SJCRH30 (cell line): ENCODE measurements at places on chromosomes 2 and 18. TPM values are rescaled to one million over a fixed set of nuclear protein-coding genes. Genes with fewer than 3 reads are reported as not detected.

GRCh38 chr2:109168086-109168485 lies 39.1 kb downstream of the SH3RF3 start:
- no peaks in the 10 kb centered on the region for H3K27me3 ChIP-seq
- no peaks in the 10 kb centered on the region for H3K36me3 ChIP-seq
- H3K4me3 ChIP-seq = no peak overlapping the region
- DNase-seq = no peak
- H3K4me1 ChIP-seq = no peaks in the 10 kb centered on the region

GRCh38 chr2:231573698-231574421 lies 18.8 kb upstream of the TEX44 start:
- H3K27ac ChIP-seq = no peak overlapping the region
- H3K4me3 ChIP-seq = no peak overlapping the region
- no peaks in the 10 kb centered on the region for H3K27me3 ChIP-seq
- peaks cover 6% of the 10 kb centered on the region; the same call in 1 of the 2 replicates for H3K4me1 ChIP-seq

- DNase-seq = peak; percentile 29
- no peaks in the 10 kb centered on the region for H3K27me3 ChIP-seq
- H3K4me1 ChIP-seq = peaks cover 8% of the 10 kb centered on the region; the same call in 1 of the 2 replicates
- no peak overlapping the region for H3K4me3 ChIP-seq
- H3K27ac ChIP-seq = no peak overlapping the region
Observed at GRCh38 chr18:49464718-49465598, 4.5 kb upstream of the DYM start.

- H3K4me1 ChIP-seq = no peaks in the 10 kb centered on the region
- DNase-seq = no peak
- no peaks in the 10 kb centered on the region for H3K27me3 ChIP-seq
- H3K36me3 ChIP-seq = no peaks in the 10 kb centered on the region
Observed at GRCh38 chr2:78721355-78722033, 304.0 kb upstream of the REG3G start.

The ARHGEF4 gene
- 0.06 TPM in 1 of 2 replicates, not detected in the other for total RNA-seq

The RAB3GAP1 gene
- 46.2 and 52.9 TPM in 2 replicates for total RNA-seq

The CWC22 gene
- total RNA-seq = 39.4 and 44.5 TPM in 2 replicates

The MYL12A gene
- total RNA-seq = 207 and 234 TPM in 2 replicates

- no peaks in the 10 kb centered on the region for H3K4me1 ChIP-seq
- H3K27ac ChIP-seq = no peak overlapping the region
- H3K36me3 ChIP-seq = no peaks in the 10 kb centered on the region
- H3K4me3 ChIP-seq = no peak overlapping the region
- no peak for DNase-seq
- no peaks in the 10 kb centered on the region for H3K27me3 ChIP-seq
Observed at GRCh38 chr2:214014551-214015220, 396.2 kb upstream of the VWC2L start.
